ENCODE measurements at places on chromosomes 5 and 9.

DNA sequence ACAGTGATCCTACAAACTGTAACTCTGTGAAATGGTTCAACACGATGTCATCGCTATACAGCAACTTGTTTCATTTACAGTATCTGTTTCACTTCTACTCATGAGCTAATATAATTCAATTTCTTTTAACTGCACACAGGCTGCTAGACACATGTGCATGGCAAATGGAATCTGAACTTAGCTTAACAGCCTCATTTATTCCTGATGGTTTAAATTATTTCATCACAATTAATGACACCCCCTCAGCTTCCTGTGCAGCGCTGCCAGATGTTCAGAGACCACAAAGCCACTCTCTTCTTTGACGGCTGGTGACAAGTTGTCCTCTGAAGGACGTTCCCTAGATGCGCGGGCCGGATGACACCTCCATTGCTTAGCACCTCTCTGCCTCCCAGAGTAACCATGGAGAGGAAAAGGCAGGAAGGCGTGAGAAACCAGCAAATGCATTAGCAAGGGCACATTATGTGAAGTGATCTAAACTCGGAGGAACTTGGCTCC lies 191.1 kb downstream of the BNC2 start:
- no peak for DNase-seq

DNA sequence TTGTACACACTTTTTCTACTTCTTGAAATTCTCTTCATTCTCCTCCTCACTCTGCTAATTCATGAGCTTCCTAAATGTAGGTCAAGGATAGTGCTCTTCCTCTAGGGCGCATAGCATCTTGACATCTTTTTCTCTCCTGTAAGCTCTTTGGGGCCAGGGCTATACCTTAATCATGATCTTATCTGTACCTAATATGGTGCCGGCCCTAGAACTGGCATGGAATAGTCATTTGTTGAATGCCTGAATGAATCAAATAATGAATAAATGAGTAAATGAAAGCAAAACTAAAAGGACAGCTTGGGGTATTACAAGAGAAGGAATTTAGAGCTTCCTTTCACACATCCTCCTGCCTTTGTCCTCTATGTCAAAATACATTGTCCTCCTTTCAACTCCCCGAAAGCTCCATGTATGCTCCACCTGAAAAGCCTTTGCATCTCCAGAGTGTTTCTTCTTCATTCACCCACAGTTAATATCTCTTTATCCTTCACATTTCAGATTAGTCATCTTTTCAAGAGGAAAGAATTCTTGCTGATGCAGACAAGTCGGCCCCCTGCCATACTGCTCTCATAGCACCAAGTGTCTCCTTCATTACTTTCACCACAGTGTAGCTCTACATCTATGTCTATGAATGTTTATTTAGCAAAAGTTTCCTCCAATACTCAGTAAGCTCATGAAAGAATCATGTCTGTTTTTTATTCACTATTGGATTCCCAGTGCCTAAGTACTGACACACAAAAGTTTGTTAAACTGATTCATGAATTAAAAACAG lies 16.4 kb upstream of the PPP2R2B start:
- no peak for DNase-seq

DNA sequence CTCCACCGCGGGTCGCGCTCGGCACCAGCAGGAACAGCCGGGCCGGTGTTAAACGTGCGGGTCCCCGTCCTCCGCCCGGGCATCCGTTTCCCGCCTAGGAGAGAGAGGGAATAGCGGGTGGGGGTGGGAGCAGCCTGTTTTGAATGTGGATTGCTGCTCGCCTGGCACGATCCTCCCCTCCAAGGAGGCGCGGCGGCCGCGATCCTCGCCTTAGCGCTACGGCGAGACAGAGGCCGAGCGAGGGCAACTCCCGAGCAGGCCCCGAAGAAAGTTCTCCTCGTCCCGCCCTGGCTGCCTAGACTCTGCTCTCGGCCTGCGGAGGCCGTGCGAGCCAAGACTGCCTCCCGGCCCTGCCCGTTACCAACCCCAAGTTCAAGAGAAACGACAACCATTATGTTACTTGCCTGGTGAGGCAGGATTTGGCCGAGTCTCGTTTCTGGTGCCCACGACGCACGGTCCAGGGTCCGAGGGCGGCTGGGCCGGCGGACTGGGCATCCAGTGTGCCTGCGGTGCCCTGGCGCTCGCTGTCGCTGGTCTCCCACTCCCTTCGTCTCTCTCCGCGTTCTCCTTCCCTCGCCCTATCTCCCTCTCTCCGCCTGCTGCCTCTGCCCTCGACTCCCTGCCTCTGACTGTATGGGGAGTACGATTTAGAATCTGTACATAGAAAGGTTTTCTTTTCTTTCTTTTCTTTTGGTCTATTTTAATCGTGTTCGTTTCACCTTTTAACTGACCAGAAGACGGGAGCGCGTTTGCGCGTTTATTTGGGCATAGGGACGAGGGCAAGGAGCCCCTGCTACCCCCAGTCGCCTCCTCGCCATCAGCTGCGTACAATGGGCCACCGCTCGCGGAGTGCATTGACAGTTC lies 724 bp downstream of the NR2F1-AS1 start:
- DNase-seq = no peak

DNA sequence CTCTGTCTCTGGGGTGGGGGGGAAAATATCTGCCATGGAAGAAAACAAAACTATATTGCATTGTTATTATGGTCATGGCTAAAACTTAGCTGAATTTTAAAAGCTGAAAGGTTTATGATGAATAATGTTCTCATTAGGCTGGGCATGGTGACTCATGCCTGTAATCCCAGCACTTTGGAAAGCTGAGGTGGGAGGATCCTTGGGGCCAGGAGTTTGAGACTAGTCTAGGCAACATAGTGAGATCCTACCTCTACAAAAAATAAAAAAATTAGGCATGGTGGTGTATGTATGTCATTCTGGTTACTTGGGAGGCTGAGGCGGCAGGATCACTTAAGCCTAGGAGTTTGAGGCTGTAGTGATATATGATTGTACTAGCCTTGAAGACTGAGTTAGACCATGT lies 44.5 kb downstream of the IPO11 start:
- DNase-seq = no peak

GRCh38 chr5:139178935-139179334 lies 19.2 kb downstream of the SIL1 start:
- no peak for DNase-seq

DNA sequence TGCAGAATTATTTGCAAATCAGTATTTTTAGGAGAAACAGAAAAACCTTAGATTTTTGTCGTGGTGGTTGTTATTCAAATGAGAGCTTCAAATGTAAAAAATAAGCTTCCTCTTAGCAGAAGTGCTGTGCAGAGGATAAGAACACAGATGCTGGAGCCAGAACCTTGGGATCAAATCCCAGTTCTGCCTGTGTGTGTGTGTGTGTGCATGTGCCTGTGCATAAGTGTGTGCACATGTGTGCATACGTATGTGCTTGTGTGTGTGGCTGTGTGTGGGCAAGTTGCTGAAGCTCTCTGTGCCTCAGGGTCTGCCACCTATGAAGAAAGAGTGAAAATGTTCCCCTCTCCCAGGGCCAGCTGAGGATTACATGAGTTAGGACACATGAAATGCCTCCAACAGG lies 8.6 kb downstream of the DAP start:
- DNase-seq = no peak

DNA sequence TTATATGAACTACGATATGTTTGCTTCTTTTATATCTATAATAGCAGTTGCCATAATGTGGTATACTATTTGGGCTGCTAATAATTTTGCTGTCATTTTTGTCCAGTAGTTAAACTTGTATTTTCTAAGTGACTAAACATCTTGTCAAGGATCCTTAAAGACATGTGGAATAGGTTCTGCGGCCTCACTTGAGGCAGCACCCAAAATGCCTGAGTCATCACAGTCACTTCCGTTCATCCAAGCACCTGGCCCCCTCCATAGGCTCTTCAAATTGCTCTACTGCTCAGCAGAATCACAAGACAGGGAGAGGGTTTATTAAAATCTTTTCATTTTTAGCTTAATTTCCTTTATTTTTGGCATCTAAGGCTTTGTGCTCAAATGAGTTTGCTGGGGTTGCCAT lies 259.1 kb downstream of the AOPEP start:
- DNase-seq = no peak

DNA sequence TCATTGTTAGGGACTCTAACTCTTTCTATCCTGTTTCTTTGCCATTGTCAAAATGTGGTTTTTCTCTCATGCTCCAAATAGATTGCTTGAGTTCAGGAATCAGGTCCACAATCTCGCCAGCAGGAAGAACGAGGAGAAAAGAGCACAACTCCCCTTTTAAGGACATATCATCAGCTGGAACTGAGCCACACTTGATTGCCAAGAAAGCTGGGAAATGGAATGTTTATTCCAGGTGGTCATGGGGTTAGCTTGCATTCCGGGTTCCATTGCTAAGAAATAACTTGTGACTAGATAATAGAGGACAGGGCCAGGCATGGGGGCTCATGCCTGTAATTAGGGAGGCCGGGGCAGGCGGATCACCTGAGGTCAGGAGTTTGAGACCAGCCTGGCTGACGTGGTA lies 32.4 kb upstream of the C9orf57 start:
- no peak for DNase-seq

DNA sequence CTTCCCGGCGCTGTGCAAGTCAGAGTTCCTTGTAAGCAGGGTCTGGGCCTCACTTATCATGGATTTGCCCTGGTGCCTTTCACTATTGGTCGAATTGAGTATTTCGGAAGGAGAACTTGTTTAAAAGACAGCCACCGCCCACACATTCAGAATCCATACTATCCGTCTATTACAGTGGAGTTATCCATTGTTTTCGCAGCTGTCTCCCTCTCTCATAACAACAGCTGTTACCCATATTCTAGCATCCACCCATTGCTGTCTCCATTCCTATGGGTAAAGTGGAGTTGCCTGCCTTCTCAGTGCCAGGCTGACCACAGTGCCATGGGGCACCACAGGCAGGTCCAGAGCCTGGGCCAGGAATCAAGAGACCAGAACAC lies 20.2 kb downstream of the FAXDC2 start:
- no peak for DNase-seq
